ENCODE measurements at places on chromosomes 3 and 15.

- DNase-seq: no peak
Observed at GRCh38 chr3:127746400-127747057, 73.8 kb downstream of the ABTB1 start.

GRCh38 chr3:32831791-32832190, 14.0 kb downstream of the TRIM71 start:
- no peak for DNase-seq

DNA sequence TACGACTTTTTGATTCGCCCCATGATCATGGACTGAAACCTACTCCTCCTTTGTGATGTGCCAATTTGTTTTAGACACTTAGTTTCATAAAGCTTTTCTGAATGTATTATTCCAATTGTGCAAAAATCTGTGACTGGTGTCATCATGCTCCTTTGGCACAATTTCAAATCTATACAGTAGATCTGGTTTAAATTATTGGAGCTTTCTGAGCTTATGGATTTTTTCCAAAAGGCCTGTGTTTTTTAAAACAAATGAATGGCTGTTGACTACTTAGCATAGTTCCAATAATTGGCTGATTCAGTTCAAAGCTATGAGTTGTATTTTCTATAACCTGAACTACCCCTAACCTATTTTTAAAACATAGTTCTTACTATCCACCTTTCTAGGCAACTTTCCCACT, 282.7 kb downstream of the CNTN3 start:
- DNase-seq: no peak

DNA sequence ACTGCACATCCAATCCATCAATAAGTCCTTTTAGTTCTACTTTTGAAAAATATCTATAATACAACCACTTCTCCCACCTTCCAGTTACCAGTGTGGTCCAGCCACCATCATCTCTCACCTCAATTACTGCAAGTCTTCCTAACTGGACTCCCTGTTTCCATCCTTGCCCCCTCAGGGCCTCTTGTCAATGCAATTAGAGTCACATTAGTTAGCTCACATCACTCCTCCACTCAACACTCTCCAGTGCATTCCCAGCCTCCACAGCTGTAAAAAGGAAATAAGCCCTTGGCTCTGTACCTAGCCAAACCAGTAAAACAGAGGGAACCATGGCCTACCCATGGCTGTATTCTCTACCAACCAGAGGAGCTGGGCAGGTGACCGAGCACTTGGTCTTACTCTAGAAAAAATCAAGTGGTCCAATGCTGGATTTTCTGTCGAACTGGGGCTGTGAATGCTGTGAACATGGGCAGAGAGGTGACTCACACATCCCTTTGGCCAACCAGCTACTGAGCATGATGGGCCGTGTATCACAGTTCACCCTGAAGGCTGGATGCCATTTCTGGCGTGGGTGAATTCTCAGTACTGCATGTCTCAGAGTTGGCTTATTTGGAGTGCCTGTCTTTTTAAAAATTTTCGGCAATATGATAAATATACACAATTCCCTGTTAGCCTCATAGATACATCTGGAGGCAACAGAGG, 62.5 kb upstream of the C15orf61 start:
- no peak for DNase-seq

- no peak for DNase-seq
Observed at GRCh38 chr3:63232764-63233396, 45.2 kb upstream of the SYNPR start.

DNA sequence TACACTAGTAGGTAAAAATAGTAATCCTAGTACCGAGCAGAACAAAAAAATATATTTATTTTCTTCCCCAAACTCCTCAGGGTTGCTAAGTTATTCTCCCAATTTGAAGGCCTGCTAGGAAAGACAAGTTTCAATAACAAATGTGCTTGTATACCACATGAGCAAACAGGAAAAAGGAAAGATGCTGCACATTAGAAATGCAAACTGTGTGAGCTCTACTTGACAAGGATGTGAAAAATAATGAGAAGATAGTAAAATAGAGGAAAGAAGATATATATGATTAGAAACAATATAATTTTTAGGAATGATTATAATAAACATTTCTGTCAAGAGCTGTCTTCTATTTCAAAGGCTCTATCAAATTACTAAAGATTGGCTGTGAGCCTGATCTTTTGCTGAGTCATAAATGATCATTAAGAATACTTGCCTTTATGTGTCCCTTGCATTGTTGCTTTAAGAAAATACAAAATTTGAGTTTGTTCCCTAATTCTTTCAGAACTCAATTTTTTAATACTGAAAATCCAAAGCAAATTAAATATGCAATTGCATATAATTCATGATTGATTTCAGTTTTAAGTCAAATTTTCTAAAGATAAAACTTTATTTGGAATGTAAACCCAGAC, 174.2 kb downstream of the NEK10 start:
- no peak for DNase-seq

GRCh38 chr3:139619484-139619883, 58.3 kb downstream of the NMNAT3 start:
- DNase-seq: no peak

DNA sequence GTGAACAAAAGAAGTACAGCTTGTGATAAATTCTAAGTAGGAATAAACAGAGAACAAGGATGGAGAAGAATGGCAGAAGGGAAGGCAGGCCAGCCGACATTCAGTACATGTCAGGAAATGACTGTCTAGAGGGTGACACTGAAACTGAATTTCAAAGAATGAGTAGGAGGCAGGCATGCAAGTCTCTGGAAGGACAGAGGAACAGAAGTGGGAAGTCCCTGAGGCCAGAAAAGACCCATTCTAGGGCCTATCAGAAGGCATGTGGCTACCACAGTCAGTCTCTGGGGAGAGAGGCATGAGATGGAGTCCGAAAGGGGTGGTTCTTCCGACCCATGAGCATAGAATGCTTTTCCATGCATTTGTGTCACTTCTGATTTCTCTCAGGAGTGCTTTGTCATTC, 243.5 kb upstream of the UBE2E2 start:
- no peak for DNase-seq

DNA sequence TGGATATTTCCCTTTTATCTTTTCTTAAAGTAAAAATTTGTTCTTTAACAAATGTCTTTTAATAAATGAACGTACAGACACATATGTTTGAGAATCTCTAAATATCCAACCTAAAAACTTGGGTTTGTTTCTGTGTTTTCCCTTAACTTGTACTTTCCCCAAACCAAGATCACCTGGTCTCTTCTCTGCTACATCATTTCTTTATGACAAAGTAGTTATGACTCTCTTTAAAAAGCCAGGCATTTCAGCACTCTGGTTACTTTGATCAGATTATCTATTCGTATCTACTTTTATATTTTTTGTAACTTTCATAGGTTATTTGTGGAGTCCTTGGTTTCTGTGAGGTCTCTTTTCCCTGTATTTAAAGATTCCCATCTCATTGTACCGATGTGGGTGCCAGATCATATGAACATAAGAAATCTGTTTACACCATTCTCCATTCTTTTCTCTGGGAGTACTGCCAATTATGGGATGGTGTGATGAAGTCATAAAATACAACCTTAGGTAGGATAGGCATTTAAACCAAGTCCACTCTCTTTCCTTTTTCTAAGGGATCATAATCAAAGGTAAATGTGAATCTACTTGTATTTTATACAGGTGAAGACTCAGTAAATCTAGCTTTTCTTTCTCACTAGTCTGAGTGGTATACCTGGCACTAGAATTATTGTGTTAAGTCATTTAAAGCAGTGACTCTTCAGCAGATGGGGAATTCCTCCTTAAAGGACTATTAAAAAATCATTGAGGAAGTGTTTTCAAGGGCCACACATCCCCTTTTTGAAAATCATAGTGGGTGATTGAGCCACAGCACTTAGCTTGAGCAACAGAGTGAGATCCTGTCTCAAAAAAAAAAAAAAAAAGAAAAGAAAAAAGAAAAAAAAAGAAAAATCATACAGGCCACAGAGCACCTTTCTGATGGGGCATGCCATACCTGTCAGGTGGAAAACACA, 12.4 kb upstream of the NFKBIZ start:
- DNase-seq: no peak

- no peak for DNase-seq
Observed at GRCh38 chr3:38586546-38587520, 62.7 kb downstream of the SCN5A start.

GRCh38 chr15:58438956-58439355, 7.2 kb downstream of the LIPC start:
- no peak for DNase-seq

DNA sequence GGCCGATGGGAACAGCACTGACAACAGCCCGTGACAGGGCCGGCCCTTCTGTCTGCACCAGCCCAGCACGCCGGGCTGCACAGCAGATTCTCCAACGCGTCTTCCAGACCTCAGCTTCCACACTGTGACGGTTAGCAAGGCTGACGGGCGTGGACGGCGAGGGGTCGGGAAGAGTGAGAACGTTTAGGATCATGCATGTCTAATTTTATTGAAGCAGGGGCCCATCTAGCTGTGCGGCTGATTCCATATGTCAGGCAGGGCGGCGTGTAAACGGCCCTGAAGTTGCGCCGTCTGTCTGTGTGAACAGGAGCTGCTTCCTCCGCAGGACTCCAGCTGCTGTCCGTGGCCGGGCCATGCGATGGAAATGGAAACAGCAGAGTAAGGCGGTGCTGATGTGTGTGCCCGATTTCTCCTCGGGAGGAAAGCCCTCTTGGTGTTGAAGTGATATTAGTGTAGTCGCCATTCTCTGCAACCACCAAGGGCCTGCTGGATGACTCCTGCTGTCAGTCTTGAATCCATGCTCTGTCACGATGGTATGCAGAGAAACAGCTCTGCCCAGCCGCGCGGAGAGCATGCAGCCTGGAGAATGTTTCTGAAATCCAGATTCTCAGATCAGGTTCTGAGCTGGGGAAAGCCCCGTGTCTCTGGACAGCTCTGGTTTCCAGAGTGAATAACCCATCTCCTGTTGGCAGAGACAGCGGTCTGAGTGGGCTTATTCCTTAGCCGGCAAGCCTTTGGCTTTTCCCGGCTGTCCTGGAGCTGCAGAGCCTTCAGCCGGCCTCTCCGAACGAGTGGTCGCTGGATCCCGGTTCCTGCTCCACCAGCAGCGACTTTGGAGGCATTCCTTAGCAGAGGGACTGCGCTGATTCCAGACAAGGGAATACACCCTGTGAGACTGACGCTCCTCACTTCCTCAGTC, 158.1 kb upstream of the UBE3A start:
- no peak for DNase-seq

GRCh38 chr3:66140743-66141372, 79.9 kb upstream of the SLC25A26 start:
- no peak for DNase-seq

- no peak for DNase-seq
Observed at GRCh38 chr3:105800320-105800719, 68.5 kb downstream of the CBLB start.

DNA sequence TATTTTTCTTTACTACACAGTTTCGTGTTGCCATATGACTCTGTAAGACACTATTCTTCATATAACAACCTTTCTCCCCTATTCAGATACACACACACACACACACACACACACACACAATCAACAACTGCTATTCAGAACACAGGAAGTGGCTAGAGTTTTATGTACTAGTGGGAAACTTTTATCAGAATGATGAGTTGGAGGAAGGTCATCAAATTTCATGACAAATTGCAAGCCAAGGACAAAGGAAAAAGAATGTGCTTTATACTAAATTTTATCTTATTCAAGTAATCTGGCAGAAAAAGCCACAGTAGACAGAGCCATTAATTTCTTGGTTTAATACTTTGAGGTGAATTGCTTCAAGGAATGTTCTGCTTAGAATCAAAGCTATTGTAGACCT, 899.8 kb downstream of the ROBO2 start:
- DNase-seq: no peak

DNA sequence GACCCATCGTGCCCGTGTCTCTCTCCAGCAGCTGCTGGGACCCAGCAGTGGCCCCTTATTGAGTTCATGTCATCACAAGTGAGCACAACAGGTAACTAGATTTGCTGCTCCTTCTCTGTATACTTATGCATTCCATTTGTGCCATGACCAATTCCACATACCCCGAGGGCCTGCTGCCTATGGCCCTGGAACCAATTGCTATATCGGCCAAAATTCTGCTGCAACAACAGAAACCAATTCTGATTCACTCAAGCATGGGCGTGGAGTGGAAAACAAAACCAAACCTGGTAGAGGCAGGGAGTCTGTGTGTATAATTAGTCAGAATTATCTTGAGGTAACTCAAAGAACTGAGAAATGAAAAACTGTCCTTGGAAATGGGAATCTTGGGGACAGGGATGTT, 516.6 kb downstream of the EPHB1 start:
- DNase-seq: no peak

DNA sequence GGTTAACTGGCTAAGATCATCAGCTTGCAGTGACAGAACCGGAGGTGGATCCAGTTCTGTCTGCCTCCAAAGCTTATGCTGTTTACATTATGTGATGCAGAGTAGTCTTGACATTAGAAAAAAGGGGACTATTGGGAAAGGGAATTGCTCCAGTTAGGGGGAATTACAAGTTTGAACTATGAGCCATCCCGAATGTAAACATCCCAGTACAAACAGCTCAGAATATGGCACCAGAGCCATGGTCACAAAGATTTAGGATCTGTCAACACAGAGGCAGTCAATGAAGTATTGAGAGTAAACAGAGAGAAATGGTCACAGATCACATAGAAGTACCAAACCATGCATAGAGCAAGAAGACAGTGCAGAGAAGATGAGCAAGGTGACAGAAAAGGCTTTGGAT, 39.8 kb upstream of the CRTC3 start:
- DNase-seq: no peak

- no peak for DNase-seq
Observed at GRCh38 chr3:11651900-11652299, 8.2 kb upstream of the VGLL4 start.

DNA sequence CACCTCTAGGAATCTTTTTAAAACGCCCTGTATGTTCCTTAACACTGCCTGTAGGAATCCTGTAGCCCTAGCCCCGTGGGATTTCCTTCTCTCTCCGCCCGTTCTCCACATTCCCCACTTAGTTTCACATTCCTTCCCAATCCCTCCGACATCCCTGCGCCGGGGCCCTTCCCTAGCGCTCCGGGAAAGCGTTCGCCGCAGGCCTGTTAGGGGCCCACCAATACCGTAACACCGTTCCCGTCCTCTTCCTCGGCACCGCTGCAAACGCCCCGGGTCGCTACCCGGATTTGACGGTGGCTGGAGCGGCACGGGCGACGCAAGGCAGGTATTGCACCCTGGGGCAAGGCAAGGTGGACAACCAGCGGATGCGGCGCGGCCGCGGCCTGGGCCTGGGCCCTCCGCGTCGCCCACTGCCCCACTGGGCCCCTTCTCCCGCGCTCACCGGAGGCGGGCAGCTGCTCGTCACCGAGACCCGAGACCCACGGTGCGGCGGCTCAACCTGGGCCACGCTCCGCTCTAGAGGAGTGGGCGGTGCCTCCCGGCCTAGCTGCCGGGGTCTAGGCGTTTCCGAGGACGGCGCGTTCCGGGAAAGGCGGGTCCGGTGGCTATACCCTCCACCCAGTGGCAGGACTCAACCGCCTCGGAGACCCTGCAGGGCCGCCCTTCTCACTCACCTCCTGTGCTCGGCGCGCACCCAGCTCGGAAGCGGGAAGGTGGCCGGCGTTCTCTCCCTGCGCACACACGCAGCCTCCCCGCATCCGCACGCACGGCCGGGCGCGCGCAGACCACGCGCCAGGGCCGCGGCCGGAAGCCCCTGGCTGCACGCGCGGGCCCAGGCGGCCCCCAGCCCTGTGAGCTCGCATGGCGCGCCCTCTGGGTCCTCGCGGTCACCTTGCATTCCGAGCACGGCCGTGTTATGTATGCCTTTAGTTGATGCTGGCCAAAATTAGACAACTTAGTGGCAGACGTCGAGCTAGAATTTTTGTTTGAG, at the start of gene B3GALNT1:
B3GALNT1 (minus strand) TSS at position 789 of the 991 bp plus-strand sequence. CDS start 18,595 bp downstream, outside the sequence.
- DNase-seq: peak; percentile 52
